Aorta (tissue), 5 donors: ENCODE measurements at places on chromosomes 1 and 21. TPM values are rescaled to one million over a fixed set of nuclear protein-coding genes. Genes with fewer than 3 reads are reported as not detected.

TYW3 gene
- polyA plus RNA-seq, result 26.4 TPM

HOOK1 gene
- 2.8 TPM for polyA plus RNA-seq

SPRR5 gene
- not detected for polyA plus RNA-seq

KCNJ6 gene
- polyA plus RNA-seq, result not detected

TNFRSF18 gene
- polyA plus RNA-seq, result not detected

LCA5L gene
- polyA plus RNA-seq, result 2.6 TPM

LCE1A gene
- not detected for polyA plus RNA-seq

KIF14 gene
- polyA plus RNA-seq, result 0.13 TPM

CD5L gene
- not detected for polyA plus RNA-seq

PROK1 gene
- 0.25 TPM for polyA plus RNA-seq

- no peak for DNase-seq
Measured at GRCh38 chr1:155099331-155099730, 20.7 kb downstream of the EFNA3 start.

DNA sequence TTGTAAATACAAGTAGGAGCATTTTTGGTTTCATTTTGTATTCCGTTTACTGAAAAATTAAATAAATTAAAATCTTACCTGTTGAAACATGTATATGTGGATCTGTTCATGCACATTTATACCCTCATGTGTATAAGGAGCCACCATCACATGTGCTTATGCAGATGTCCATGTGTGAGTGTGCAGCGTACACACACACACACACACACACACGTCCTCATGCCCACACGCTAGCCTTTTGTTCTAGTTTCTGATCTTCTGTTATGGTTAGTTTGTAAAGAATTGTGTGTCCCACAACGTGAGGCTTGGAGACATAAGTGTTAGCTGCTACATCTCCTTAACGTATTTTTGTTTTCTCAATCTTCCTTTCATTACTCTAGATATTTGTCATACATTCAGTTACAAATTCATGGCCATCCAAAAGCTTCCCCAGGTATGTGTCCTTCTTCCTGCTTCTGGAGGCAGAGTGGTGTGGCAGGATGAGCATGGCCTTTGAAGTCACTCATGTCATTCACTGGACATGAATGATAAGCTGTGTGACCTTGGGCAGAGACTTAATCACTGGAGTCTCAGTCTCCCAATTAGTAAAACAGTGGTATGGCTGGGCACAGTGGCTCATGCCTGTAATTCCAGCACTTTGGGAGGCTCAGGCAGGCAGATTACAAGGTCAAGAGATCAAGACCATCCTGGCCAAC, 54.6 kb downstream of the TENT5C start:
- DNase-seq, result no peak

GRCh38 chr1:167051907-167052306, 38.3 kb downstream of the GPA33 start:
- no peak for DNase-seq

GRCh38 chr21:32411350-32412161, 950 bp upstream of the EVA1C start:
- DNase-seq, result peak; percentile 97

DNA sequence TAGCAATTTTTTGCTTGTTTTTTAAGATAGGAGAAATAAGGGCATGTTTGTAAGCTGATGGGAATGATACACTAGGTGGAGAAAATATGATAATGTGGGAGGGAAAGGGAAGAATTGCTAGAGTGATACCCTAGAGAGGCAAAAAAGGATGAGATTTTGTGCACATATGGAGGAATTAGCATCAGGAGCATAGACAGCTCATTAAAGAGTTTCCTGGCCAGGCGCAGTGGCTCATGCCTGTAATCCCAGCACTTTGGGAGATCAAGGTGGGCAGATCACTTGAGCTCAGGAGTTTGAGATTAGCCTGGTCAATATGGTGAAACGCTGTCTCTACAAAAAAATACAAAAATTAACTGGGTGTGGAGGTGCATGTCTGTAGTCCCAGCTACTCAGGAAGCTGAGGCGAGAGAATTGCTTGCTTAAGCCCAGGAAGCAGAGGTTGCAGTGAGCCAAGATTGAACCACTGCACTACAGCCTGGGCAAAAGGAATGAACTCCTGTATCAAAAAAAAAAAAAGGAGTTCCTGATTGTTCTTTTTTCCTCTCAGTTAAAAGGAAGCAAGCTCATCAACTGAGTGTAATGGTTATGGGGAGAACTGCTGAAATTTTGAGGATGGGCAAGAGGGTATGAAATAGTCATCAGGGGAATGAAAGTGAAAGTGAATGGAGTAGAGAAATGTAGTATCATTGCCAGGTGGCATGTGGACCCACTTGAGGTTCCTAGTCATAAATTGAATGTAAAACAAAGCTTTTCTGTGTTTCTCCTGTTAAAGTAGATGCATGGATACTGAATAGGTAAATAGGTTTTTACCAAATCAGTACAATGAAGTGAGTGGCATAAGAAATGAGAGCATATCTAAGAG, 35.5 kb downstream of the SH3GLB1 start:
- no peak for DNase-seq

GRCh38 chr1:39788758-39789570, at the start of gene BMP8B:
BMP8B (minus strand) TSS chr1:39788865; CDS start chr1:39788485, 380 bp downstream.
- peak; percentile 70 for DNase-seq

GRCh38 chr21:35819134-35819533, 241.2 kb downstream of the SETD4 start:
- DNase-seq, result no peak

DNA sequence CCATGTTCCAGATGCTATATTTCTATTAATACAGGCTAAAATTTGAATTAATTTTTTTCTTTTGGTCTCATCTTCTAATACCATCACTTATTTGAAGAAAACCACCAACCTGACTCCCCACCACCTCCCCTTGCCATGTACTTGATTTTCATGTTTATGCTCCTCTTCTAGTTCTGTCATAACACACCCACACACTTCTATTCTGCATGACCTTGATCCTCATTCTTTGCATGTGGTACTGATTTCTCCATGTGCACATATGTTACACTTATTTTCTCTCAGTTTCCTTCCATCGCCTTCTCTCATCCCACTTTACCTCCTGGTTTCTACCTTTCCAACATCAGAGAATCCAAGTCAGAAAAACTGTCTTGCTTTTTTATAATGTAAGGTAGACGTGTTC, 78.9 kb upstream of the ARID1A start:
- DNase-seq, result no peak

DNA sequence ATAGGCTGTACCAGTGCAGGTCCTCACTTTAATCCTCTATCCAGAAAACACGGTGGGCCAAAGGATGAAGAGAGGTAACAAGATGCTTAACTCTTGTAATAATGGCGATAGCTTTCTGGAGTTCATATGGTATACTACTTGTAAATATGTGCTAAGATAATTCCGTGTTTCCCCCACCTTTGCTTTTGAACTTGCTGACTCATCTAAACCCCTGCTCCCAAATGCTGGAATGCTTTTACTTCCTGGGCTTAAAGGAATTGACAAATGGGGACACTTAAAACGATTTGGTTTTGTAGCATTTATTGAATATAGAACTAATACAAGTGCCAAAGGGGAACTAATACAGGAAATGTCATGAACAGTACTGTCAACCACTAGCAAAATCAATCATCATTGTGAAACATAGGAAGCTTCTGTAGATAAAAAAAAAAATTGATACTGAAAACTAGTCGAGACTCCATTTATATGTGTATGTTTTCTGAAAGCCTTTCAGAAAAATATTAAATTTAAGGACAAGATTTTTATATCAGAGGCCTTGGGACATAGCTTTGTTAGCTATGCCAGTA, 7.0 kb downstream of the SOD1 start:
- DNase-seq, result no peak

- DNase-seq, result no peak
Measured at GRCh38 chr1:21295002-21295401, 4.7 kb upstream of the ECE1 start.

DNA sequence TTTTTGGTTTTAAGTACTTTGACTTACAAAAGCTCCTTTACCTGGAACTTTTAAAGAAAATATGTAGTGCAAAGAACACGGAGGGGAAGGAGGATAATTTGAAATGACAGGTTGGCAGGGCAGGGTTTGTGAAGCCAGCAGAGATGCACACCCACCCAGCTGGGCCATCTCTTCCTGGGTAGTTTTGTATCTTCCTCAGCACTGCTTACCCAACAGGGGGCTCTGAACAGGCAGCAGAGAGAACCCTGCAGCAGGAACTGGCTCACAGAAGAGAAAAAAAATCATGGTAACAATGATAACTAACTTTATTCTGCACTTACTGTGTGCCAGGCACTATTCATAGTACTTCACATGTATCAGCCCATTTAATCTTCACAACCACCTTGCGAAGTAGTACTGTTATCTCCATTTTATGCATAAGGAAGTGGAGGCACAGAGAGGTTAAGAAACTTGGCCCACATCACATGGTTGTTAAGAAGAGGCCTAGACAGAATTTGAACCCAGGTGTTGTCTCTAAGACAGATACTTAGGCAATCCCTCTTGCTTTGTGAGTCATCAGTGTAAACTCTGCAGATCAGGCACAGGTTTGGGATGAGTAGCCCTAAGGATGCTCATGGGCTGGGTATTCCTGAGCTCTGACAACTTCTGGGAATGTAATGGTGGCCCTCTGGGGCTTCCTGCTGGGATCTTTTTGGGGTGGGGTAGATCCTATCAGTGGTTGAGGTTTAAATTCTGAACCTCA, 60.8 kb downstream of the ELK4 start:
- no peak for DNase-seq

DNA sequence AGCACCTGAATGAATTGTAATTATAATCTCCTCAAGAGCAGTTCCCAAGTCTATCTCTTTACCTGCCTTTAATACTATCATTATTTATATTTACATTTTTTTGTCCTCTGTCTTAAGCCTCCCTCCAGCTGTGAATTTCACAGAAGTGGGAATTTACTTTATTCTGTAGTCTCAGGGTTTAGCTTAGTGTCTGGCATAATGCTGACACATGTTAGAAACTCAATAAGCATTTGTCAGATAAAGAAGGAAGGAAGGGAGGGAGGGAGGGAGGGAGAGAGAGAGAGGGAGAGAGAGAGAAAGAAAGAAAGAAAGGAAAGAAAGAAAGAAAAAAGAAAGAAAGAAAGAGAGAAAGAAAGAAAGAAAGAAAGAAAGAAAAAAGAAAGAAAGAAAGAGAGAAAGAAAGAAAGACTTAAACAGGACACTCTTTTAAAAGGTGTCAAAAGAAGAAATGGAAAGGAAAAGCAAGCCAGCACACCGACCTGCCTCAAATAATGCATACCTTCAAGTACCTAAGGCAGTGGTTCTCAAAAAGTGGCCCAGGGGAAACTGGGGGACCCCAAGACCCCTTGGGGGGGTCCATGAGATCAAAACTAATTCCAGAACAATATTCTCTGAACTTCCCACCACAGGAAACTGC, 1.8 kb upstream of the PGLYRP4 start:
- no peak for DNase-seq

GRCh38 chr1:12776801-12777557, 3.4 kb downstream of the PRAMEF12 start:
- no peak for DNase-seq

DNA sequence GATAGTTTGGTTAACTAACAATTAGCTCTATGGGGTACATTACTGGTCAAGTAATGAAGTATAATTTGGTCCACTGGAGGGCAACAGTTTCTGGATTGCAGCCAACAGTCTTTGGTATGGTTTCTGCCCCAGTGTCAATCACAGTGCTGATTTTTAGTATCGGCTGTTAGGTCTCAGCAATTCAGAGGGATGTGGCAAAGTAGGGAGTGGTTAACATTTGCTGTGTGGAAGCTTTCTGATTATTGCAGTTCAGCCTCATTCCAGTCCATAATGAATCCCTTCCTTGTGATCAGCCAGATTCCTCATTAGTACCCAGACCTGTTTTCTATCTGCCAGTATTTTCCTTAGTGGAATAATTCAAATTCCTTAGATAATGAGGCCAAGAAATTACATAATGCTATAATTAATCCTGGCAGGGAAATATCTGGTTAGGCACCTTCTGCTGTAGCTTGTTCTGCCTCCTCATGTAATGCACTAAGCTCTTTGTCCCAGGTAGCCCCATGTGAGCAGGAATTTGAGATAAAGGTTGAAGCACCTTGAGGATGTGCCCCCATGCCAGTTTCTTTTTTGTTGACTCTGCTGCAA, 14.0 kb downstream of the F3 start:
- DNase-seq, result no peak
